Camera-type eye (tissue), 1 donor: ENCODE measurements at places on chromosomes 2 and 18. TPM values are rescaled to one million over a fixed set of nuclear protein-coding genes. Genes with fewer than 3 reads are reported as not detected.

The OXER1 gene
- 4.3 TPM for total RNA-seq

The SETBP1 gene
- total RNA-seq = 52.0 TPM

The DSG1 gene
- 8.5 TPM for total RNA-seq

The ANKRD30BL gene
- 7.3 TPM for total RNA-seq

The TMEM247 gene
- total RNA-seq = not detected

The SERPINB3 gene
- not detected for total RNA-seq

The SCYGR4 gene
- total RNA-seq = not detected

The HRH4 gene
- total RNA-seq = not detected

The PDE11A gene
- total RNA-seq = 4.4 TPM

The NLRC4 gene
- 0.11 TPM for total RNA-seq

The PARD6G gene
- total RNA-seq = 12.5 TPM

The ABHD1 gene
- total RNA-seq = 0.49 TPM

The KLHL14 gene
- total RNA-seq = 15.2 TPM

The MPP4 gene
- 156 TPM for total RNA-seq

The PARD3B gene
- 36.2 TPM for total RNA-seq

The CD302 gene
- 28.5 TPM for total RNA-seq

The SOX11 gene
- 58.1 TPM for total RNA-seq

The HOXD13 gene
- total RNA-seq = not detected

The NEB gene
- 208 TPM for total RNA-seq

The TANC1 gene
- 67.7 TPM for total RNA-seq

The FOXD4L1 gene
- total RNA-seq = not detected

The IL1RL1 gene
- 4.3 TPM for total RNA-seq

The ZNF638 gene
- total RNA-seq = 447 TPM

The C2orf78 gene
- not detected for total RNA-seq

The ANKRD29 gene
- 6.7 TPM for total RNA-seq

The SCN9A gene
- 20.1 TPM for total RNA-seq

The CNGA3 gene
- 9.7 TPM for total RNA-seq

The LHCGR gene
- 8.3 TPM for total RNA-seq

The LTBP1 gene
- total RNA-seq = 132 TPM

The UGT1A1 gene
- not detected for total RNA-seq

The POTEI gene
- total RNA-seq = 0.22 TPM

The GPATCH11 gene
- 17.2 TPM for total RNA-seq

The KCNG2 gene
- total RNA-seq = 1.9 TPM

The COL3A1 gene
- total RNA-seq = 7,166 TPM

The THOC1 gene
- total RNA-seq = 154 TPM

The NPAS2 gene
- total RNA-seq = 9.5 TPM

The SNRPD1 gene
- total RNA-seq = 13.8 TPM

The ATP6V1C2 gene
- total RNA-seq = 36.4 TPM

The MC4R gene
- 1.2 TPM for total RNA-seq

The MTERF4 gene
- total RNA-seq = 111 TPM
